Renal pelvis (tissue), 12 donors: ENCODE measurements at places on chromosomes 5 and 9. TPM values are rescaled to one million over a fixed set of nuclear protein-coding genes. Genes with fewer than 3 reads are reported as not detected.

- no peak for DNase-seq
These were observed 49.6 kb downstream of the EPB41L4B start for GRCh38 chr9:109270971-109271925.

- DNase-seq: no peak
These were observed 51.1 kb downstream of the NUDT12 start for GRCh38 chr5:103511554-103511885.

The CDKN2B-AS1 gene
- polyA plus RNA-seq: 0.12 TPM

DNA sequence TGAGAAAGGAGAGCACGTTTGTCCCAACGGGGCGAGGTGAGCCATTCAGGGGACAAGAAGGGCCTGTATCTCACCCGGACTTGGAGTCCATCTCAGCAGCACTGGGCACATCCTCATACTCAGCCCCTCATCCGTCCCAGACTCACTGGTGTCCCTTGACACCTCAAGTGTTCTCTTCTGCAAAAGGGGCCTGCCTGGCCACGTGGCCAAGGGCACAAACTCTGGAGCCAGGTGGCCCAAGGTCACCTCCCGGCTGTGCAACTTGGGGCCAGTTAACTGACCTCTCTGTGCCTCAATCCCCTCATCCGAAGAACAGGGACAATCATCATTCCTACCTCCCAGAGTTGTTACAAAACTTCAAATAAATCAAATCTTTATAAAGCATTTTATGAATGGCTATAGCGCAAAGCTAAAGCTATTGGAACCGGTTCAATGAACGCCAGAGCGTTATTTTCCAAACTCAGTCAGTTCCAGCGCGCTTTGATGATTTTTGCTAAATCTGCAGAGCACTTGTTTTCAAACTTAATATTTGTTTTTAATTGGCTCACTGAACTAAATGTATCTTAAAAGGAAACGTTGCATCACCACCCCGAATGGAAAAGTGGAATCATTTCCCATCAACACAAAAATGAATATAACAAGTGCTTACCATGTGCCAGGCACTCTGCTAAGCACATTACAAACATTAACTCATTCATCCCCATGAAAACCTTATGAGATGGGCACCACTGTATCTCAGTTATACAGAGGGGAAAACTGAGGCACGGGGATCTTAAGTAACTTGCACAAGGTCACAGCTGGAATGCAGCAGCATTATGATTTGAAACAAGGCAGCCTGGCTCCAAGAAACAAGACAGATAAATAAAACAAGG, 49.3 kb downstream of the DUSP1 start:
- no peak for DNase-seq

The DOCK2 gene
- polyA plus RNA-seq: 2.5 TPM

The TSLP gene
- polyA plus RNA-seq: 0.15 TPM

- no peak for DNase-seq
These were observed 587.3 kb downstream of the GABRG2 start for GRCh38 chr5:162654661-162655405.

- DNase-seq: peak; percentile 89
These were observed 20.1 kb downstream of the MINAR2 start for GRCh38 chr5:129767927-129768380.

- DNase-seq: peak; percentile 48
These were observed 238.8 kb downstream of the DMAC1 start for GRCh38 chr9:7560669-7561305.

The PTPRD gene
- 106 TPM for polyA plus RNA-seq

The PCDHGA3 gene
- 3.8 TPM for polyA plus RNA-seq

DNA sequence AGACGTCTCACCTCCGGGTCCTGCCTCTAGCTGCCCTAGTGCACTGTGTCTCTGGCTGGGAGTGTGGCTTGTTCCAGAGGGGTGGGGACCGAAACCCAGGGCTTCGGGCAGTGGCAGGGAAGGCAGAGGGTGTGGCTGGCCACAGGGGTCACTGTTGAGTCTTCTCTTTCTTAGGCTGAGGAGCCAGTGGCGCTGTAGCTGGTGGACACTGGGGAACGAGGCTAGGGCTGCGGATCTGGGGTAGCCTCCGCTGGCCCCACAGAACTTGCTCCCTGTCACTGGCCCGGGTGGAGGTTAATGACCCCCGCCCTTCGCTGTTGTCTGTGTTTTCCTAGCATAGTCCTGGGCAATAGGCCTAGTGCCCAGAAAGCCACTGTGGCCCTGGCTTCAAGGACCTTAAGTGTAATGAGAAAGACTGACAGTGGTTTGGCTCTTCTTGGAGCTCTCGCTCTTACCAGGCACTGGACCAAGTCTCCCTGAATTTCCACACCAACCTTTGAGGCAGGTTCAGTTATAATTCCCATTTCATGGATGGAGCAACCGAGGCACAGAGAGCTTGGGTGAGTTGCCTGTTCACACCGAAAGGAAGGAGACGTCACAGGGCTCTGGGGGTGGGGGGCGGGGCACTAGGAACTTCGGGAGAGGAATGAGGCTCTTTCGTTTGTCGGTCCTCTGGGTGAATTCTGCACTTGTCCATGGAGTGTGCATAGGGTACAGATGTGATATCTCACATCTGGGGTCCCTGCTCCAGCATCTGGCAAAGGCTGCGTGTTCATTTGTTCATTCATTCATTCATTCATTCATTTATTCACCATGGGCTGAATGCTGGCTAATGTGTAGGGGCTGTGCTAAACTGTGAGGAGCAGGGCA, 4.8 kb upstream of the IER5L start:
- DNase-seq: no peak

GRCh38 chr9:3732077-3733038, 206.6 kb upstream of the RFX3 start:
- DNase-seq: peak; percentile 87

- no peak for DNase-seq
These were observed 301.8 kb downstream of the ARHGAP26 start for GRCh38 chr5:143071927-143072326.
